Left ventricle myocardium superior (tissue), 1 donor: ENCODE measurements at places on chromosomes 2 and 18. TPM values are rescaled to one million over a fixed set of nuclear protein-coding genes. Genes with fewer than 3 reads are reported as not detected.

GRCh38 chr2:235623111-235623510, 129.3 kb downstream of the AGAP1 start:
- no peak for DNase-seq

The C2orf76 gene
- 6.5 TPM for total RNA-seq

DNA sequence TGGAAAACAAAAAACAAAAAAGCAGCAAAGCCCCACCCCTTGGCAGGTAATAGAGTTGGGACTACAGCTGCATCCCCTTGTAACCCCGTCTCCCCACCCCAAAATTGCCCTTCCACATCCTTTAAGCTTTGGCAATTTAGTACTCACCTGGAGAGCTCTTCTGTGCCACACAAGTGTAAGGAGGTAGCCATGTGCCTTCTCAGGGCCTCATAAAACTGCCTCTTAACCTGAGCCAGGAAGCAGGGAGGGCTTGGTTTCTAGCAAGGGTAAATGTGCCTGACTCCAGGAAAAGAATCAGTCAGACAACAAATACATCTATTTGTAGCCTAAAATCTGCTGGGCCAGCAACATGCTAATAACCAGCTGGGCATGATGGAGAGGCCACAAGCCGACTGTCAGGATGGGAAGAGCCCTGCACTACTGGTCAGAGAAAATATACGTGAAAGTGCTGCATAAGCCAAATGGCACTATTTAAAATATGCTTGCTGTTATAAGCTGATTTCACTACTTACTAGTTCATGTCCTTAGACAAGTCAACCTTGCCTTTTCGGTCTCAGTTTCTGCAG, 46.3 kb downstream of the NOP58 start:
- DNase-seq = no peak

GRCh38 chr18:4888251-4889040, 308.6 kb downstream of the AKAIN1 start:
- DNase-seq = no peak

GRCh38 chr2:112216167-112216566, 38.7 kb downstream of the ZC3H8 start:
- DNase-seq = no peak

The IL1F10 gene
- not detected for total RNA-seq

The LAMA3 gene
- 3.4 TPM for total RNA-seq

The PROKR1 gene
- total RNA-seq = not detected

GRCh38 chr18:21678859-21679258, 25.7 kb downstream of the ABHD3 start:
- DNase-seq = no peak

The SULT1C4 gene
- total RNA-seq = 3.2 TPM

The CAPN14 gene
- 0.42 TPM for total RNA-seq

DNA sequence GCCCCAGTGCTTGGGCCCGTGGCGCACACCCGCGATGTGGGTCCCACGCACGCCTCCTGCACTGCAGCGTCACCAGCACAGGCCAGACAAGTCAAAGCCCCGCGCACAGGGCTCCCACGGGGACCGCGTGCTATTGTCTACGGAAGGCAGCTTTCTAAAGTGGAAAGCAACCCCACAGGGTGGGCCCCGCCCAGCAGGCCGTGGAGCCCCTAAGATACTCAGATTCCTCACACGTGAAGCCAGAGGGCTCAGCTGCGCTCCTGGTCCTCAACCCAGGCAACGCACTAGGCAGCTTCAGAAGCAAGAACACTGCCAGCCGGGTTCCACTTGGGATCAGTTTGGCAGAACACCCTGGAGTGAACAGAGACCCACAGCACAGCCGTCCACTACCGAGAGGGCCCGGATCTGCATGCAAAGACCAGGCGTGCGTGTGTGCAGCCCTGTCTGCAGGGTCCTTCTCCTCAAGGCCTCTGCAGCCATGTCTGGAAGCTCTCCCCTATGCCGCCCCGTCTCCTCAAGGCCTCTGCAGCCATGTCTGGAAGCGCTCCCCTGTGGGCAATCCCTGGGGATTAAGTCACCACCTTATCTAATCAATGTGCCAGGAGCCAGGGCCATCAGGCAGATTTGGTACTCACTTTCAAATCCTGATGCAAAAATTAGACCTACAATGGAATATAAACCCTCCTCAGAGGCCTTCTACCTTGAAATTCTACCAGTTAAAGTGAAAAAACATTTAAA, 231.3 kb downstream of the HDAC4 start:
- DNase-seq = peak; percentile 28

- DNase-seq = no peak
These were observed 5.8 kb downstream of the OXER1 start for GRCh38 chr2:42757981-42758740.
